ENCODE measurements at places on chromosomes 4 and X. TPM values are rescaled to one million over a fixed set of nuclear protein-coding genes. Genes with fewer than 3 reads are reported as not detected.
A peak's percentile ranks its signal among the peaks of the same experiment; 100 is the strongest.

DNA sequence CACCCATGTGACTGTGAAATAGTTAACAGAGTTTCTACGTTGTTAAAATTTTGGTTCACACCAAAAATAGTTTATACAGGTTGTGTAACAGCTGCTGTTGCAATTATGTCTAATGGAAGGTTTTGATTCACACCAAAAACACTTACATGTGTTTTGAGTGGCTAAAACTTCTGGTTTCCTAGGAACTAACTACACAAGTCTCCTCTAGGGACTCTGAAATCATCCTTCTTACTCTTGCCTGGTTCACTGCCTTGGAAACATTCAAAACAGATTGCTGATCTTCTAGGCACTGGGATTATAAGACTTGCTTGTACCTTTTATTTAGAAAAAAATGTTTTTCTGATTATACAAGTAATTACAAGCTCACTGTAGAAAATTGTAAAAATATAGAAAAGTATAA lies 14.9 kb upstream of the MORC4 start:
- no peaks in the 10 kb centered on the region for H3K4me1 ChIP-seq
- H3K27me3 ChIP-seq: no peaks in the 10 kb centered on the region
- H3K27ac ChIP-seq: no peak overlapping the region
- no peak overlapping the region for H3K4me3 ChIP-seq
- no peaks in the 10 kb centered on the region for H3K36me3 ChIP-seq

- no peak overlapping the region for H3K27ac ChIP-seq
- no peak for DNase-seq
- no peaks in the 10 kb centered on the region for H3K36me3 ChIP-seq
- no peaks in the 10 kb centered on the region for H3K4me1 ChIP-seq
- H3K4me3 ChIP-seq: no peak overlapping the region
These were observed 1928.4 kb downstream of the STIM2 start for GRCh38 chr4:28788929-28789490.

Gene PAGE2
- not detected for total RNA-seq

Gene TMEM150C
- total RNA-seq: 0.66 TPM

Gene XAGE3
- not detected for total RNA-seq

DNA sequence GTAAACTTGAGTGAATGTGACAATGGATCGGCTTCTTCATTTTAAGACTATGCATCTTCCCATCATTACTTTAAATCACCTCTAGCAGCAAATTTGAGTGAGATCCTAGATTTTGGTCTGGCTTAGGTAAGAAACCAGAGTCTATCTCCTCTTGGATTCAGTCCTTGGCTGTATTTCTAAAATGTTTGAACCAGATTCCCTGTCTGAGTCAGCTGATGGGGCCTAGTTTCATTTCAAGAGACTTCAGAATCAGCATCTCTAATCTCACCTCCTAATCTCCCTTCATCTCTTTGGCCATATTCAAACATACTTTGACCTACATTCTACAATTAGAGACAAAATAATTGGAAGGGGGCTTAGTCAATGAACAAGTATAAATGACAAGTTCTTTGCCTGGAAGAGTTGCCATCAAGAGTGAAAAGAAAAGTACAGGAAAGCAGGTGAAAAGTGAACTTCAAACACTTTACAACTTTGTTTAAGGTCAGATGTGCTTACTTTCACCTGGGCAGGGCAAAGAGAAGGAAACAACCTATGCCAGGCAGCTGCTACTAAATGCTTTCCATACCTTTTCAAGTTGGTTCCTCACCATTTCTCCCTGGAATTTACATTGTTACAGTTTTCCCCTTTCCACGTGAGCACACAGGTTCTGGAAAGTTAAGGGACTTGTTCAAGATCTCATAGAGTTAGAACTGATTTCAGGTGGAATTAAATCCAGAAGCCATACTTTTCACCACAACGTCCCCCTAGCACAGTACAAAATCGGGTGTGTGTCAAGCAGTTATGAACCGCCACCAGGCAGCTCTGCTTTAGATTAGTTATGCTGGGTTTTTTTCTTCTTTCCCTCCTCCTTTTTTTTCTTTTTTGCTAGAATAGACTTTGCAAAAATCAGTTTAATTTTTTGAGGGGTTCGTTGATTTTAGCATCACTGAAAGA lies 30.7 kb upstream of the PITX2 start:
- no peak for DNase-seq
- H3K27me3 ChIP-seq: no peaks in the 10 kb centered on the region
- H3K27ac ChIP-seq: no peak overlapping the region
- no peaks in the 10 kb centered on the region for H3K4me1 ChIP-seq
- no peak overlapping the region for H3K4me3 ChIP-seq

DNA sequence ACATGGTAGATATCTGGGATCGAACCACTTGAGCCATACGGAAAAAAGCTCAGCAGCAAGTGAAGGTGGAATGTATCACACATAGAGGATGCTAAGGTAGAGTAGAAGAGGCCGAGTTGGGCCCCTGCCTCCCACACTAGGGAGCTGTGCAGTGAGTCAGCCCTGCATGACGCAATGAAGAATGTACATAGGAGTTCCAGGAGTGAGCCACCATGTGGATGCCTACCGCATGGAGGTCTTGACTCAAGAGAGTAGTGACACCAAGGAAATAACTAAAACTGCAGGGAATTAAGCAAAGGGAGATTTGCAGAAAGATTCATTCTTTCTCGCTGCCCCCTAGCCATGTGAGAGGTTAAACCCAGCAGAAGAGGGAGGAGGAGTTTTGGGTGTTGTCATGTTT lies 389.6 kb upstream of the IGFBP7 start:
- no peak overlapping the region for H3K27ac ChIP-seq
- DNase-seq: no peak
- H3K4me1 ChIP-seq: no peaks in the 10 kb centered on the region
- no peaks in the 10 kb centered on the region for H3K27me3 ChIP-seq

- peaks cover 30% of the 10 kb centered on the region for H3K4me1 ChIP-seq
- H3K4me3 ChIP-seq: no peak overlapping the region
- no peaks in the 10 kb centered on the region for H3K36me3 ChIP-seq
- H3K27ac ChIP-seq: no peak overlapping the region
- no peak for DNase-seq
These were observed 102.9 kb upstream of the PGRMC2 start for GRCh38 chr4:128390475-128390996.

GRCh38 chrX:148047200-148047599 lies 66.1 kb downstream of the FMR1NB start:
- no peaks in the 10 kb centered on the region for H3K4me1 ChIP-seq
- H3K36me3 ChIP-seq: no peaks in the 10 kb centered on the region
- H3K4me3 ChIP-seq: no peak overlapping the region
- DNase-seq: no peak
- no peak overlapping the region for H3K27ac ChIP-seq
- H3K27me3 ChIP-seq: no peaks in the 10 kb centered on the region

DNA sequence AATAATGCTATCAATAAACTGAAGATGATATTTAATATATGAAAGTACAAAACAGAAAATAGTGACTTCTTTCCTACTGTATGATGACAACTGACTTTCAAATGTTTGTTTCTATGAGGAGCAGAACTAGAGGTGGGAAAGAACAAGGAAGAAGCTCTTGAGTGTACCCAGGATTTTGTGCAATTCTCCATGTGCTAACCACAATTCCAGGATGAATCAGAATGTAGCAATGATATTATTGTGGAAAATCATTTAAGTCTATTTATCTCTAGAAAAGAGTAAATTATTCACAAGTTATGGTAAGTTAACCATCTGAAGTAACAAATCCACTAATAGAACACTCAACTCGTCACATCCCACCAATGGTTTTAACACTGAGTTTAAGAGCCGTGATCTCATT lies 324.1 kb upstream of the EMCN start:
- H3K36me3 ChIP-seq: no peaks in the 10 kb centered on the region
- no peak for DNase-seq
- no peak overlapping the region for H3K27ac ChIP-seq
- H3K4me1 ChIP-seq: no peaks in the 10 kb centered on the region

Gene SSX7
- total RNA-seq: not detected

GRCh38 chrX:109374262-109374960 lies 107.5 kb downstream of the GUCY2F start:
- H3K27me3 ChIP-seq: no peaks in the 10 kb centered on the region
- no peak for DNase-seq
- H3K36me3 ChIP-seq: no peaks in the 10 kb centered on the region
- no peaks in the 10 kb centered on the region for H3K4me1 ChIP-seq
- H3K27ac ChIP-seq: no peak overlapping the region
- H3K4me3 ChIP-seq: no peak overlapping the region

GRCh38 chr4:68410149-68410548 lies 37.1 kb upstream of the TMPRSS11E start:
- DNase-seq: no peak
- peaks cover 4% of the 10 kb centered on the region for H3K27me3 ChIP-seq
- no peaks in the 10 kb centered on the region for H3K36me3 ChIP-seq
- H3K27ac ChIP-seq: no peak overlapping the region

- H3K4me3 ChIP-seq: no peak overlapping the region
- no peak overlapping the region for H3K27ac ChIP-seq
- no peak for DNase-seq
- no peaks in the 10 kb centered on the region for H3K36me3 ChIP-seq
These were observed 54.5 kb upstream of the EXOC1L start for GRCh38 chr4:55765070-55765469.

Gene ODAPH
- not detected for total RNA-seq

Gene BGN
- 0.16 TPM for total RNA-seq

Gene NBDY
- 14.6 TPM for total RNA-seq

- no peak overlapping the region for H3K4me3 ChIP-seq
- DNase-seq: no peak
- H3K27ac ChIP-seq: no peak overlapping the region
These were observed 25.9 kb upstream of the FAM241A start for GRCh38 chr4:112119353-112119783.

DNA sequence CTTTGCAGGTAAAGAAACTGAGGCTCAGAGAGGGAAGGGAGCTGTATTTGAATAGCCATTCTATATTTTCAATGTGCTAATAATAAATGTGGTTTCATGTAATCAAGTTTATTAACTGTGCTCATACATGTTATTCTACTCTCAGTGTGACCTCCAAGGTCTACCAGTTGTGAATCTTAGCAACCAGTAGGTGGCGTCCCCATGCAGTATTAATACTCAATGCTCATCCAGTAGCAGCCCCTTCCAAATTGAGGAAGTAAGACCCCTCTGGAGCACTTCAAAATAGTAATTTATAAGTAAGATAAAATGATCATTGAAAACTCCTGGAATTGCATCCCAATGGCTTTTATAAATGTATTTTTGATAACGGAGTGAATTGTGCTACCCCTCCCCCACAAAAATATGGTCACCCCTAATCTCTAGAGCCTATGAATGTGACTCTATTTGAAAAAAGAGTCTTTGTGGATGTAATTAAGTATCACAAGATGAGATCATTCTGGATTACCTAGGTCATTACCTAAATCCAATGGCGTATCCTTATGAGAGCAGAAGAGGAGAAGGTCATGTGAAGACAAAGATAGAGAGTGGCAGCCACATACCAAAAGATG lies 20.4 kb upstream of the SEPSECS start:
- H3K27ac ChIP-seq: no peak overlapping the region
- H3K4me1 ChIP-seq: peaks cover 7% of the 10 kb centered on the region
- H3K27me3 ChIP-seq: no peaks in the 10 kb centered on the region
- no peak overlapping the region for H3K4me3 ChIP-seq
- DNase-seq: peak; percentile 53

DNA sequence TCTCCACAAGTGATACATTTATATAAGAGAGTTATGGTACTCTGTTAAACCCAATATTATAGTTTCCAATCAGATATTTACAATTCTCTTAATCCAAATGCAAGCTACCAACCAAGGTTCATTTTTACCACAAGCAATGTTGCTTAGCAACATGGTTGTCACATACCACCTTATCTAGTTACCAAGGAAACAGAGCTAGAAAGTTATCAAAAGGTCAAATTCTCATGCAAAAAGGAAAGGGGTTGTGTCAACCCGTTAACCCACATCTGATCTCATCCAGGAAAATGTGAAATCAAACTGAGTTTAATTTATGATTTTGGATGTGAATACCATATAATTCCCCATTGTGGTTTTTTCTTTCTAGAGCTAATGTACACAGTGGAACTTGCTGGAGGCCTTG lies 274.1 kb upstream of the MAGEB2 start:
- H3K27ac ChIP-seq: no peak overlapping the region
- no peak overlapping the region for H3K4me3 ChIP-seq
- DNase-seq: no peak
- no peaks in the 10 kb centered on the region for H3K36me3 ChIP-seq

DNA sequence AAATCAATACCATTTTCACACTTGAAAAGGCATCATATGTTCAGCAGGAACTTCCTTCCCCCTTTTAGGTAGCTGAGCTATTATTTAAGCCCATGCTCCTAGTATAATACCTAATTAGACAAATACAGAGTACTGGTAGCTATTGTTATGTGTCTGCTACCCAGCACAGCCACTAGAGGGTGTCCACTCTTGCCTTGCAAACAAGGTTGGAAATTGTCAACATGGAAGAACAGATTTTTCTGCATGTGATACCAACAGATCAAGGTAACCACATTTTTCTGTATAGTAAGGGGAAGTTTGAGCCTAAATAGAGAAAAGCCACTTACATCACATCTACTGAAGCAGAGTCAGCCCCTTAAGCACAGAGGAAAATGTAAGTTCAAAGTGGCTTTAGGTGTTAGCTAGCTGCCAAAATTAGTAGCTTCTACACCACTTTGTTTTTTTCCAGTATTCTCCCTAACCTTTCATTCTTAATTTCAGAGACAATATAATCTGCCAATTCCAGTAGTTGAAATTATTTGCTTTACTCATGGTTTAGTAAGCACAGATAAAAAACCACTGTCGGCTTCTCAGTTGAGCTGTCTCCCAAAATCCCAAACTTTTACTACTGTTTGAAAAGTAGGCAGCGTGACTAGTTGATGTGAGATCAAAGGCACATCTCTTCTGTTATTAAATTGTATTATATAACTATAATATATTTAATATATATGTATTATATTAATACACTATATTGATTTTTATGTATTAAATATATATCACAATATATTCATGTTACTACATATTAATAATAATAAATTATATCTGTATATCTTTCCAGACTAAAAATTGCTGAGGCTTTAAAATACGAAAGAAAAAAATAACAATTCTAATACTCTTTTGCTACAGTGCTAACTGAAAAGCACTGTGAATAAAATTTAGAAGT lies 38.2 kb downstream of the EDNRA start:
- H3K27me3 ChIP-seq: no peaks in the 10 kb centered on the region
- no peaks in the 10 kb centered on the region for H3K4me1 ChIP-seq
- H3K4me3 ChIP-seq: no peak overlapping the region
- DNase-seq: peak; percentile 59
- no peaks in the 10 kb centered on the region for H3K36me3 ChIP-seq
- no peak overlapping the region for H3K27ac ChIP-seq

- H3K4me3 ChIP-seq: peak within 1 kb of the TSS; percentile 53
- no peaks in the 10 kb centered on the region for H3K4me1 ChIP-seq
- no peak within 1 kb of the TSS for H3K27ac ChIP-seq
- H3K27me3 ChIP-seq: no peaks in the 10 kb centered on the region
- DNase-seq: peak; percentile 62
These were observed at the start of gene MAP3K15 for GRCh38 chrX:19514791-19515614. Gene MAP3K15, minus strand, starts transcription at chrX:19515508. Its CDS starts 247 bp downstream, at chrX:19515261.

Gene PHOX2B
- total RNA-seq: not detected

Gene MPP1
- total RNA-seq: not detected

GRCh38 chr4:153402366-153402765 lies 57.9 kb downstream of the MND1 start:
- no peaks in the 10 kb centered on the region for H3K27me3 ChIP-seq
- no peak overlapping the region for H3K4me3 ChIP-seq
- H3K4me1 ChIP-seq: no peaks in the 10 kb centered on the region
- peaks cover 6% of the 10 kb centered on the region for H3K36me3 ChIP-seq
- no peak overlapping the region for H3K27ac ChIP-seq
- no peak for DNase-seq

Data from SJCRH30 (cell line).